ENCODE measurements at places on chromosomes 2 and 18. TPM values are rescaled to one million over a fixed set of nuclear protein-coding genes. Genes with fewer than 3 reads are reported as not detected.

The INHA gene
- 1.4 TPM for polyA plus RNA-seq

The LDLRAD4 gene
- 12.3 TPM for polyA plus RNA-seq

The GALNT3 gene
- polyA plus RNA-seq = 0.94 TPM

The DES gene
- polyA plus RNA-seq = 2,857 TPM

The ACTG2 gene
- 3.7 TPM for polyA plus RNA-seq

- DNase-seq = no peak
Measured at GRCh38 chr2:236776695-236777251, 207.1 kb downstream of the ACKR3 start.

GRCh38 chr18:12046751-12047335 is 46.8 kb upstream of the ANKRD62 start:
- DNase-seq = no peak

- no peak for DNase-seq
Measured at GRCh38 chr2:212863185-212863588, 288.2 kb downstream of the IKZF2 start.

DNA sequence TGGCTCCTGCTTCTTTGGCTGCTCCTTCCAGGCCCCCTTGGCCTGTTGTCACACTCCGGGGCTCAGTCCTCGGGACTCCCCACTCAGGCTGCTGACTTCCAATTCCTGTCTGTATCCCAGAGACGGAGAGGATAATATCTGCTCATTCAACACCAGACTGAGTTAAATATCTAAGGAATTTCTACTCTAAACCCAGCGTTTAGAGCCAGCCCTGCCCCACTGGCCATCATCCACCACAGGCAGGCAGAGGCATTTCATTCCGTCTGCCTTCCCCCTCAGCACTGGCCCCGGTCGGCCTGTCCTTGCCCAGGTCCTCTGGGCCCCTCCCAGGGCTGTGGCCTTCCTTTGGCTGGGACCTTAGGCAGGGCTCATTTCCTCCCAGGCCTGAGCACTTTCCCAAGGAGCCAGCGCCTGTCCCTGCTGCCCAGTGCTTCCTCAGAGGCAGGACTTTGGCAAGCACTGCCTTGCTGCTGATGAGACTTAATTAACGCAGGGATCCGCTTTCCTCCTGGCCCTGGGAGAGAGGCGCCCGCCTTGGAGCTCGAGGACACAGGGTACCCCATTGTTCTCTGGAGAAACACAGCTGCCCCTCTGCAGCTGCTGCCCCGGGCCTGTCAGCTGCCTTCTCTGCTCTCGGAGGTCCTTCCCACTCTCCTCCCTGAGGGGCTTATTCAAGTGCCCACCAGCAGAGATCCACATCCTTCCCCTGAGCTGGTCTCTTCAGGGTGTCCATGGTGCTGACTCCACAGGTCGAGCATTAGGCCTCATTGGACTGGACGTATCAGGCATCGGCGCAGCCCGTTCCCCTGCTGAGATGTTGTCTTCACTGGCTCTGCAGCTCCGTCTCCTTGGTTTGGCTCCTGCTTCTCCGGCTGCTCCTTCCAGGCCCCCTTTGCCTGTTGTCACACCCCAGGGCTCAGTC is 42.8 kb downstream of the ATOH8 start:
- no peak for DNase-seq

DNA sequence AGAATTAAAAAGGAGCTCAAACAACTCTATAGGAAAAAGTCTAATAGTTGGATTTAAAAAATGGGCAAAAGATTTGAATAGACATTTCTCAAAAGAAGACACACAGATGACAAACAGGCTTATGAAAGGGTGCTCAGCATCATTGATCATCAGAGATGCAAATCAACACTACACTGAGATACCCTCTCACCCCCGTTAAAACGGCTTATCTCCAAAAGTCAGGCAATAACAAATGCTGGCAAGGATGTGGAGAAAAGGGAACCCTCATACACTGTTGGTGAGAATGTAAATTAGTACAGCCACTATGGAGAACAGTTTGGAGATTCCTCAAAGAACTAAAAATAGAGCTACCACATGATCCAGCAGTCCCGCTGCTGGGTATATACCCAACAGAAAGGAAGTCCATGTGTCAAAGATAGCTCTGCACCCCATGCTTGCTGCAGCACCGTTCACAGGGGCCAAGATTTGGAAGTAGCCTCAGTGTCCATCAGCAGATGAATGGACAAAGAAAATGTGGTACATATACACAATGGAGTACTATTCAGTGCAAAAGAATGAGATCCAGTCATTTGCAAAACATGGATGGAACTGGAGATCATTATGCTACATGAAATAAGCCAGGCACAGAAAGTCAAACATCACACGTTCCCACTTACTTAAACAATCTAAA is 46.7 kb upstream of the B3GNT7 start:
- DNase-seq = no peak

- DNase-seq = no peak
Measured at GRCh38 chr2:15092691-15093090, 460.2 kb downstream of the LRATD1 start.

GRCh38 chr18:58064406-58064998 is 20.5 kb downstream of the NEDD4L start:
- DNase-seq = no peak

DNA sequence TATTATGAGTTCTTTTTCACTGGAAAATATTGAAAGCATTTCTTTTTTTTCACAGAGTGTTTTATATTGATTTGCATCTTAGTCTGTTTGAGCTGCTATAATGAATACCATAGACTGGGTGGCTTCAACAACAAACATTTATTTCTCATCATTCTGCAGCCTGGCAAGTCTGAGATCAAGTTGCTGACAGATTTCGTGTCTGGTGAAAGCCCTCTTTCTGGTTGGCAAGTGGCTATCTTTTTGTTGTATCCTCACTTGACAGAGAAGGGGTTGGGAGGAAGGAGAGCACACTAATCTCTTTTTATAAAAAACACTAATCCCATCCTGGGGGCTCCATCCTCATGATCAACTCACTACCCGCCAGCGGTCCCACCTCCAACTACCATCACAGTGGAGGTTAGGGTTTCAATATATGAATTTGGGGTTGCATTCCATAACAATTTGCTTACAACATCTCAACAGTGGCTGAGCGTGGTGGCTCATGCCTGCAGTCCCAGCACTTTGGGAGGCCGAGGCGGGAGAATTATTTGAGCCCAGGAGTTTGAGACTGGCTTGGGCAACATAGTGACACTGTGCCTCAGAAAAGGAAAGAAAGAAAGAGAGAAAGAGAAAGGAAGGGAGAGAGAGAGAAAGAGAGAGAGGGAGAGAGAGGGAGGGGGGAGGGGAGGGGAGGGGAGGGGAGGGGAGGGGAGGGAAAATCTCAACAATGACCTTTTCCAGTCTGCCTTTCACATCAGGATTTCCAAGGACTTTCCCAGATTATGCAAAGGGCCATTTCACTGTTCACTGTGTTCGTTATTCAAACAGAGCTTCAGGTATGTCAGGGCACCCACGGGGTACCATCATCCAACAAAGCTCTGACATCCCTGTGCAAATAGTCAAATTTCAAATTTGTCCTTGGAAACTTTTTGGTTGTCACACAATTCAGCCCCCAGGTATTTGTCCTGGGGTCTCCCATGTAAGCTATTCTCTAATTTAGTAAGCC is 111.1 kb downstream of the AP1S3 start:
- DNase-seq = no peak

DNA sequence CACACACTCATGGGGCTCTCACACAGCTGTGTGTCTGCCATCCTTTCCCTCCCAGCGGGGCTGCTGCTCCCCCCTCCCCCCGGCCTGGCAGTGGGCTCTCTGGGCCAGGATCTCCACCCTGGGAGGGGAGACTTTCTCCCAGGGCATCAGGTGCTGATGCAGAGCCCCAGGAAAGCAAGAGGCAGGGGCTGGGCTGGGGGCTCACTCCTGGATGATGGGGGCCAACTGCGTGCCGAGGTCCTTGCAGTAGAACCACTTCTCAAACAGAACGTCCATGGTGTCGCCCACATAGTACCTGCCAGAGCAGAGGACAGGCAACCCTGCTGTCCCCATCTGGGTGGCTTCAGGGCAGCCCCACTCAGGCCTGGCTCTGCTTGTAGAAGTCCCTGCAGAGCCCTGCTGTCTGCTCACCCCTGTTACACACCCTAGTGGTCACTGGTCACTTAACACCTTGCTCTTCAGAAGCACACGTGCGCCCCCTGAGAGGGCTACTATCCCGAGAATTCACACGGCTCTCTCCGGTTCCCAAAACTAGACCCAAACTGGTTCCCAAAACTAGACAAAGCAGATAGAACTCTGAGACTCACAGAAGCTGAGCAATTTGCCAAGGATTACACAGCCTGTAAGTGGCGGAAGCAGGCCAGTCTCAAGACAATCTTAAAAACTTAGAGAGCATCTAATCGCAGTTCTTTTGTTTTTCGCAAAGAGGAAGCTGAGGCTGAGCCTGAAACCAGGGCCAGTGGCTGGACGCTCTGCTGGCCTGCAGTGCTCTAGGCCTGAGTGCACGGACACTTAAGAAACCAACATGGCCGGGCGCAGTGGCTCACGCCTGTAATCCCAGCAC is 6.6 kb upstream of the OXER1 start:
- DNase-seq = no peak

- DNase-seq = no peak
Measured at GRCh38 chr18:29321561-29321960, 1144.6 kb upstream of the CDH2 start.

DNA sequence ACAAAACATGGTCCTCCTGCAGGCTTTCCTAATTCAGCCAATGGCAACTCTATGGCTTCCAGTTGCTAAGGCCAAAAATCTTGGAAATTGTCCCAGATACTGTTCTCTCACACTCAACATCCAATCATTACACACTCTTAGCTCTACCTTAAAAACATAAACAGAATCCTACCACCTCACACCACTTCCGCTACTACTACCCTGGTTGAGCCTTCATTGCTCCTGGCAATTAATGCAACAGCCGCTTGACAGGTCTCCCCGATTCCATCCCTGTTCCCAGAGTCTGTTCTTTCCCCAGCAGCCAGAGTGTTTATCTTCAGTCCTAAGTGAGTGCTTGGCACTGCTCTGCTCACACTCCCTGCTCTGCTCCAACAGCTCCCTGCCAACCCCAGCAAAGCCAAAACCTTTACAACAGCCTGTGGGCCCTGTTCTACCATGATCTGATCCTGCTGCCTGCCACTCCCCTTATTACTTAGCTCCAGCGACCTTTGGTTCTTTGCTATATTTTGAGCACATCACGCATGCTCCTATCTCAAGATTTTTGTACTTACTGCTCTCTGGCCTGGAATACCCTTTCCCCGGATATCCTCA is 67.5 kb upstream of the AMMECR1L start:
- no peak for DNase-seq

DNA sequence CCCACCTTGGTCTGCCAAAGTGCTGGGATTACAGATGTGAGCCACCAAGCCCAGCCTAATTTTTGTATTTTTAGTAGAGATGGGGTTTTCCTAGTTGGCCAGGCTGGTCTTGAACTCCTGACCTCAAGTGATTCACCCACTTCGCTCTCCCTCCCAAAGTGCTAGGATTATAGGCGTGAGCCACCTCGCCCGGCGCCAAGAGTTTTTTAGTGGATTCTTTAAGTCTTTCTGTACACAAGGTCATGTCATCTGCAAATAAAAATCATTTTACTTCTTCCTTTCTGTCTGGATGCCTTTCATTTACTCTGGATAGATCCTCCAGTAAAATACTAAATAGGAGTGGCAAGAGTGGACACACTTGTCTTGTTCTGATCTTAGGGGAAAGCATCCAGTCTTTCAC is 61.7 kb downstream of the KCMF1 start:
- no peak for DNase-seq

- no peak for DNase-seq
Measured at GRCh38 chr2:121242175-121242875, 42.7 kb downstream of the TFCP2L1 start.

DNA sequence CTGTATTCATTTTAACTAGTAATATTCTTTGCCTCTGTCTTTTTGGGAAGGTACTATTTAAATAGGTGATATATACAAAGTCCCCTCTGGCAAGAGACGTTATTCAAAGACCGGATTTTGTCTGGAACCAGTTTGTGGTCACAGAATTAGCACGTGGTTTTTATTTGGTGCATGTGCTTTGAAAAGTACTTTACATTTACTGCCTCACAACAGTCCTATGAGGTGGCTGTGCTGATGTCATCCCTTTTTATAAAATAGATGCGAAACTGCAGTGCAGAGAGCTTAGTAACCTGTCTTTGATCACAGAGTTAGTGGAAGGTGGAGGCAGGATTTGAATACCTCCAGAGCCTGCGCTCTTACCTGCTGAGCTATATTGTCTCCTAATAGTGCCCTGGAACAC is 4.0 kb downstream of the LPIN1 start:
- DNase-seq = no peak

- DNase-seq = peak; percentile 56
Measured at GRCh38 chr2:135709992-135710391, 31.7 kb upstream of the UBXN4 start.

- peak; percentile 30 for DNase-seq
Measured at GRCh38 chr2:223283771-223284170, 231.8 kb downstream of the KCNE4 start.

GRCh38 chr2:240648650-240649275 is 23.5 kb downstream of the GPR35 start:
- no peak for DNase-seq

- DNase-seq = no peak
Measured at GRCh38 chr18:22489704-22490103, 72.0 kb upstream of the CTAGE1 start.

- DNase-seq = no peak
Measured at GRCh38 chr2:120472891-120473309, 127.0 kb downstream of the INHBB start.

DNA sequence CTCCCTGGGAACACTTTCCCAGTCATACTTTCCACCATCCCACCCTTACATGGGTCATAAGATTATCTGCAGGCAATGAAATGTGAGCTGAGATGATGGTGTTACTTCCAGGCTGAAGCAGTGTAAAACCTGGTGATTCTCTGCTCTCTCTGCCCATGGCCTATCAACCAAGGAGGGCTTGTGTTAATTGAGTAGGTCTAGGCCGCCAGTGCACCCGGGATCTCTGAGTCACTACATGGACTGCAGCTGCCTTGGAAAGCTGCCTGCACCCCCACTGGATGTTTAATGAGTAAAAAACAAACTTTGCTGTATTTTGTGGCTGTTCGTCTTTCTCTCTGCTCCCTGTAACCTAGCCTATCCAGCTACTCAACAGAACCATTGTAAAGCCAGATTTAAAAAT is 451.7 kb upstream of the SMIM21 start:
- DNase-seq = no peak
